Activated CD8-positive, alpha-beta memory T cell treated with anti-CD3 and anti-CD28 coated beads for 1 hour (primary cell): ENCODE measurements at places on chromosomes 3 and 15.

GRCh38 chr3:43885908-43886618 is 195.3 kb downstream of the ABHD5 start:
- DNase-seq: no peak

- peak; percentile 49 for DNase-seq
These were observed 41.0 kb downstream of the ABHD2 start for GRCh38 chr15:89129123-89129815.

DNA sequence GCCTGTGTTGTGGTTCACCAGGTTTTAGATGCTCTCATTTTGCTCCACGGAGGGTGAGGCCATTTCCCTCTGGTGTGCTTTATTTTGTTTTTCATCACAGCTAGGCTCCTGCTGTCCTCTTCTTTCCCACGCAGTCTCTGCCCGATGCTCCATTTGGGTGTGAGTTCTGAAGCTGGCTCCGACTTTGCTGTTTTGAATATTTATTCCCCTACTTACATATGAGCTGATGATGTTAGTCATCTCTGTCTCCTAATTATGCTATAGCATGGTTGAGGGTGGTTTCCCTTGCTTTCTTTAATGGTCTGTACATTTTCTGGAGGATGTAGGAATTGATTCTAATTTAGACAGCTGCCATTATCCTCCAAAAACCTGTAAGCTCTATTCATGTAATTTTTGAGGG is 168.1 kb upstream of the MYRIP start:
- DNase-seq: no peak

DNA sequence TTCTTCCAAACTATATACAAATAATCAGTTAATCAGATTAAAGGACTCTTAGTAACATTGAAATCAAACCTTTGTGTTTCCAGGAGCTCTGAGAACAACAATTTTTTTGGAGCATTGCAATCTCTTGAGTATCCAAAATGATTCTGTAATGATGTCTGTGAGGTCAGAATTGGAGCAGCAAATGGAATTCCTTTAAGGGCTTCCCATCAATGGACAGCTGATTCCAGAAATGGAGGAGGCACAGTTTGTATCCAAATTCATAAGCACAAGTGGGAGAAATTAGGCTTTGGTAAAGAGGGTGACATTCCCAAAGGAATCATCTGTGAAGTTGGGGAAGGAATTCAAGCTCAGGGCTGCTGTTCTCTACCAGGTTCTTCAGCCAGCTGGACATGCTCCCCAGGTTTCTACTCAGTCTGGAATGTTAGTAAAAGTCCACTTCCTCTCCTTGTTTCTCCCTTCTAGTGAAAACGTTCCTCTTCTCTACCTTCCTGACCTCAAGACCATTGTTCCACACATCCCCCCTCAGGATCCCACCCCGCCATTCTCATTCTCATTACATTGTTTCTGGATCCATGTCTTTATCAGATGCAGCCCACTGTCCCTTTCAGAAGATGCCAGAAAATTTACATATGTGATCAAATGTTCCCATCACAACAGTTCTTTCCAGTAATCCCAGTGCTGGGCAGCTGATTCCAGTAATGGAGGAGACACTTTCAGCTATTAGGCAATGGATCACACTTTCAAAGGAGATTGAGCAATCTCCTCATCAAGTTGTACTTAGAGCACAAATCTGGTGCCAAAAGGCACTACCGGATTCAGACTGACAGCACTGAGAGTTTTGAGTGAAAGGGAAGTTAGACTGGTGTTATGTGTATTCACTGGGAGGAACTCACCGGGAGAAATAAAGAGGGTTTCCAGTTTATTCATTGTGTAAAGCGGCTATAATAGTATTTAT is 391.3 kb upstream of the TPRG1 start:
- DNase-seq: no peak

DNA sequence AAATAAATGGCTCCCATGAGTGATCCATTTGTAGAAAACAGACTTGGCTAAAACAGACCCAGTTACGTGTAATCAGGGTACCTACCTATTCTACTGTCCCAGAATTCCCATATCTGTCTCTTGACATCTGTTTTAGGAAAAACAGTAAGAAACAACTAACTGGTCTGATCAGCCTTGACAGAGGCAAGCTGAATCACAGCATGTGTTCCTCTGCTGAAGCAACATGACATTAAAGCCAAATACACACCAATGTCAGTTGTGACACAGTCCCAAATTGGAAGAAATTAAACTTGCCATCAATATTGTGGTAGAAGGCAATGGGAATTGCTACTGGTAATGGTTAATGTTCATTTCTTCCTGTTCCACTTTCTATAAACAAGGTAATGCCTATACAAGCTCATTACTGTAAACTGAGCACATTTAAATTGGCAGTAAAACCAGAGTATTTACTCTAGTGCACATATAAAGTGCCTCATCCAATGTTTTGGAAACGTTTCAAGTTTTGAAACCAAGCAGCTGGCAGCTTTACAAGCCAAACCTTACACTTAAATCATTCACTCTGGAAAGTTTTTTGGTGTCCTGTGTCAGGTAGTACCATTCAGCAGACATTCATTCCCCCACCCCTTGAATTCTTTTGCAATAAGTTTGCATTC is 27.0 kb downstream of the ALDH1A2 start:
- no peak for DNase-seq
